ENCODE measurements at places on chromosomes 2 and 18. TPM values are rescaled to one million over a fixed set of nuclear protein-coding genes. Genes with fewer than 3 reads are reported as not detected.
A peak's percentile ranks its signal among the peaks of the same experiment; 100 is the strongest.

PPP1R1C gene
- total RNA-seq = 0.29 TPM

GRCh38 chr18:10201659-10202058 lies 252.8 kb upstream of the APCDD1 start:
- no peak for DNase-seq

GRCh38 chr18:46426679-46427047 lies 230.4 kb downstream of the LOXHD1 start:
- no peak for DNase-seq

DNA sequence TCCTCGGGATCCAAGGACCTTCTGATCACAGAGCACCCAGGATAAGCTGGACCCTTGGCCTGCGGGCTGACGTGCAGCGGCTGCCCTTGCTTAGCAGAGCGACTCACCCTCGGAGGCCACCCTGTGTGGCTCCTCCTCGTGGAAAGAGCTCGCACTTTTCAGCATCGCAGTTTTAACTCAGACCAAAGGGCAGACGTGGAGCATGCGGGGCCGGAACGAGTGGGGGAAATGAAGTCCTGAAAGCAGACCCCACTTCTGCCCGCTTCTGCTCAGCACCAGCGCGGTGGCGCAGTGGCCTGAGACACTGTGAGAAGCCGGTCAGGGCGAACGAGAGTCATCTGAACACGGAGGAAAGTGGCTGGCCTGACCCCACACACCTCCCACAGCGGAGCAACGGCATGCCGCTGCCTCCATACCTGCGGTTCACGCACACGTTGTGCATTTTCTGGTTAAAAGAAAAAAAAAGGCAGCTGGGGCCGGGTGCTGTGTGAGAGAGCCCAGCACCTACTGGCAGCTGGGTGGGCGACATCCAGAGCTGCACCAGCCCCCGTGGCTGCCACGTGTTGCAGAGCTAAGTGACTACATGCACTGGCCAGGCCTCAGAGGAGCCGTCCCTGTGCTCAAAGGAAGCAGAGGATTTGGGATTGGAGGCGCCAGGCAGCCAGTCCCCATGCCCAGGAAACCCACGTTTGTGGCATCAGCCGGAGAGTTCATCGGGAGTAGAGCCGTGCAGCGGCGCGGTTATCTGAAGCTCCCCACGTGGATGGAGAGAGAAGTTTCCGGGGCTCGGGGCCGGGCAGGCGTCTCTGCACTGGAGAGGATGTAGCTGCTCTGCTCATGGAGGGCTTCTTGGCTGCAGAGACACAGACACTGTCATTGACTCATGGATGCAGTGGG lies 89.7 kb downstream of the USP40 start:
- DNase-seq = no peak

DNA sequence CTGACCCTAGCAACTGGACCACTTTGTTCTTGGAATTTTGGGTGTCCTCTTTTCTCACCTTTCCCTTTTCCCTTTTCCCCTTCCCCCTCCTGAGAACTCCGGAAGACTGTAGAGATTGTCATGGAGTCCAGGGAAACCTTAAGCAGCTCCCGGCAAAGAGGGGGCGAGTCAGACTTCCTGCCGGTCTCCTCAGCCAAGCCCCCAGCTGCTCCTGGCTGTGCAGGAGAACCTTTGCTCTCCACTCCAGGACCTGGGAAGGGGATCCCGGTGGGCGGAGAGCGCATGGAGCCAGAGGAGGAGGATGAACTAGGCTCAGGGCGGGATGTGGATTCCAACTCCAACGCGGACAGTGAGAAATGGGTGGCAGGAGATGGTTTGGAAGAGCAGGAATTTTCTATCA lies 20.5 kb downstream of the SETBP1 start:
- no peak for DNase-seq

DNA sequence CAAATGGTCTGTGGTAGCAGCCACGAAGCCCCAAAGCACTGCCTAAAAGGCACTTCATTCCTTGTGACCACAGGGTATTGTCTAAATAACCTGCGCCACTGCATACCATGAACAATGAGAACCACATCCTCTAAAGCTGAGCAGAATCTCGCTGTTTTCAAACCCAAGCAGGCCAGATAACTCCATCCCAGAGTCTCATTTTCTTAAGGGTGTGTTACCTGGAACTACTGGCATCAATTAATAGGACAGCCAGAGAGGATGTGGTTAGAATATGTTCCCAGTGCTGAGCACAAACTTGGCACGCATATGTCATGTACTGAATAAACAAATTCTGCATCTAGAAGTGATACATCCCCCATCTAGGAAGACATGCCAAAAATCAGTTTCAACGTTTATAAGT lies 13.0 kb downstream of the VPS4B start:
- DNase-seq = no peak

DNA sequence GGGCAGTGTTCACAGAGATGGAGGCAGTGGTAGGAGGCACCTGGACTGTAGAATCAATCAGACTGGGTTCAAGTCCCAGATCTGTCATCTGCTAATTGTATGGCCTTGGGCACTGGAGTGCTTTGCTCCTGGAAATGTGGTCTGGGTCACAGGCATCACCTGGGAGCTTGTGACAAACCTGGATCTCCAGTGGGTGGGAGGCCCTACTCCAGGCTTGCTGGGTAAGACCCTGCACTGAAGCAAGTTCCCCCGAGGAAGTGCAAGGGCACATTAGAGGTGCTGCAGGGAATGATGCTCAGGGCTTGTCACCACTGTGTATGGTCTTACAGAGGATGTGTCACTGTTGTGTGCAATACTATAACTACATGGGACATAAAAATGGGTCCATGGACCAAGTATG lies 220.5 kb upstream of the ID2 start:
- DNase-seq = peak; percentile 21

All from adrenal gland (tissue), 19 donors.